ENCODE measurements at places on chromosomes 6 and 20.

GRCh38 chr6:163963205-163964120 lies 548.9 kb downstream of the QKI start:
- DNase-seq, result no peak

DNA sequence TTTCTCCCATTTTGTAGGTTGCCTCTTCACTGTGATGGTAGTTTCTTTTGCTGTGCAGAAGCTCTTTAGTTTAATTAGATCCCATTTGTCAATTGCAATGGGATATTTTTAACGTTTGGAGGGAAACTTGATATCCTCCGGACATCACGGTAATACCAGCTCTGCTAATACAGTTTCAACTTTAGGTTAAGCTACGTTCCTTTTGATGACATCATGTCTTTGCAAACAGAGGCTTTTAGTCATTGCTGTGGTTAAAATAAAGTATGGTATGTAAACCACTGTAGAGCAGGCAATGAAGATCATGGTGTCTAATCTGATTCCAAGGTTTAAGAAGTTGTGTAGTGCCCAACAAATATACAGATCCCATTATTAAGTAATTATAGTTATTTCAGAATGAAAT lies 168.0 kb upstream of the CHD6 start:
- DNase-seq, result no peak

DNA sequence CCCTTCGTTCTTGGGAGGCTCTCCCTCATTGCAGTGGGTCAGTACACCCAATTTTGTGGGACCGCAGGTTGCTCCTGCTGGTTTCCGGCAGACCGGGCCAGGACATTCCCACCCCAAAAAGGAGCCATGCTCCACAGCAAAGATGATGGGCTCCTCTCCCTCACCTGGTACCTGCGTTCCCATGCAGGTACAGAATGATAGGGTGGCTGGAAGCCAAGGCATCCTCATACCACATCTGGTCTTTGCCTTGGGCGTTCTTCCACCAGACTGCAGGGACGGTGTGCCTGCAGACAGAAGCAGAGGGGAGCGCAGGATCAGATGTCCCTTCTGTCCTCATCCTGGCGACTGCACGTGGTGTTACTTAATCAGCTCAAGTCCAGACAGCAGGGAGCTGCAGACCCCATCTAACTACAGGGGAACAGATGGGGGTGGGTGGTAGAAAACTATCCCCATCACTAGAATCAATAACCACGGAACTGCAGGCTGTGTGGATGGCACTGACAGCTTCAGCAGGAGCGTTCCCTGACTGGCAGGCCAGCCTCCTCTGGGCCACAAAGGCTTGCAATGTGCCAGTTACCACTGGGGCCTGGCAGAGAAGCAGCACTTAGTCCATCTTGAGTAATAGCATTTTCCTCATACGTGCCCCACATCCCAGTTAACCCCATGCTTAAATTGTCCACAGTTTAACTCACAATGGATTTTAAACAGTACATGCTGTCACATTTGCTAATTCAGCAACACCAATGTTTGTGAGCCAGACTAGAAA lies 70.4 kb downstream of the ABHD12 start:
- DNase-seq, result no peak

GRCh38 chr20:40900666-40901215 lies 127.9 kb upstream of the TOP1 start:
- DNase-seq, result no peak

DNA sequence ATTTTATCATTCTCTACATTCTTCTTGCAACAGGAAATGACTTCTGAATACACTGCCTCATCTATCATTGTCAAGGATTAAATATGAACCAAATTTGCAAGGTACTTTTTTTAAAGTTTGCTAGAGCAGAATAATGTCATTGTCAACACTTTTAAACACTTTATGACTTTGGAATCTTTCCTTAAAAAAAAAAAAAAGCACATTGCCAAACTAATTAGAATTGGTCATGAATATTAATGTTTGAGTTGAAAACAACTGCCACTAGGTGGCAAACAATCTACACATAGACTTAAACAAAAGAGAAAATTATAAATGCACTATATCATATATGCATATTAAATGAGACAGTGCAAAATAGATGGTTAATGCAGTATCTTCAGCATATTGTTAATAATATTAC lies 32.5 kb upstream of the TMEM244 start:
- no peak for DNase-seq

DNA sequence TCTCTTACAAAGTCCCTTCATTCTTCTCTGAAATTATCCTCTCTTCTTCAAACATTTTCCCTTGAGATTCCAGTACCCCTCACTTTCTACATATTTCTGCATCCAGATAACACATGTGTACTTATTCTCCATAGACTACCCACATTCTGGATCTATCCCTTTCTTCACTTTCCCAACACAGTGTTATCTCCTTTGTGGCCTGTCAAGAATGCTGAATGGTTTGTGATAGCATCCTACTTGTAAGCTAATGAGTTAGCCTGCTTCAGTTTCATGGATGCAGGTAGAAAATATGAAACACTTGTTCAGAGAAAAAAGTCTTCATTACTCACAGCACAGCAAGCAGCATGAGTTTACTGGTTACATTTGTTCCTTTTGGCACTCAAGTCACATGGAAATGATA lies 245.4 kb downstream of the HTR1B start:
- DNase-seq, result no peak

- DNase-seq, result no peak
Observed at GRCh38 chr6:134609716-134610261, 291.9 kb upstream of the SGK1 start.

GRCh38 chr6:116221911-116222310 lies 32.0 kb downstream of the TSPYL4 start:
- DNase-seq, result no peak

- DNase-seq, result no peak
Observed at GRCh38 chr6:56914798-56915658, 39.9 kb upstream of the BEND6 start.

DNA sequence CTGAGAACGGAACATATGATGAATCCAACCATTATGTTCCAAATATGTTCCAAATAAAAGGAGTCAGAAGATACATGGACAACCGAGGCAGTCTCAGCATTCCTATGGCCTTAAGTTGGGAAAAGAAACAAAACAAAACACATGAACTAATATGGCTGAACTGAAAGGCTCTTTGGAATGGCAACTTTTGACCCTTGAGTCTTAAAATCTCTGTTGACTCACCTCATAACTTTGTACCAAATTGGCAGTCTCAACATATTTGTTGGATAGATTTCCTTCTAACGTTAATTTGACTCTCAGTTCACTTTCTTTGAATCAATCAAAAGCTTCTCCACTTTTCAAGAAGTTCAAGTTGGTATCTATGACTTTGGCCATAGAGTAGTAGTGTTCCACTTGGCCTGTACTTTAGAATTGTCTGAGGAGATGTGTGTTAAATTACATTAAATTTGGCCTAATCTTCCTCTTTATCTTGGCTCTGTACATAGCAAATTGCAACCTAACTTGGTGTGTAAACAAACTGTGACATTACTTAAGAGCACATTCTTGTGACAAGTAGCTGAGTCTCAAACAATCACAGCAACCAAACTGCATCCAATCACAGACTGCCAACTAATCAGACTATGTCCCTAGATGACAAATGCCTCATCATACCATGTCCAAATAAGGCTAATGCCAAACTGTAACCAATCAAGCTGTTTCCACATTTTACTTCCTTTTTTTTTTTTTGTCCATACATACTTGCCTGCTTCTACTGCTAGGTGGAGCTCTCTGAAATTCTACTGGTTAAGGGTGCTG lies 208.8 kb downstream of the BMP2 start:
- DNase-seq, result no peak

DNA sequence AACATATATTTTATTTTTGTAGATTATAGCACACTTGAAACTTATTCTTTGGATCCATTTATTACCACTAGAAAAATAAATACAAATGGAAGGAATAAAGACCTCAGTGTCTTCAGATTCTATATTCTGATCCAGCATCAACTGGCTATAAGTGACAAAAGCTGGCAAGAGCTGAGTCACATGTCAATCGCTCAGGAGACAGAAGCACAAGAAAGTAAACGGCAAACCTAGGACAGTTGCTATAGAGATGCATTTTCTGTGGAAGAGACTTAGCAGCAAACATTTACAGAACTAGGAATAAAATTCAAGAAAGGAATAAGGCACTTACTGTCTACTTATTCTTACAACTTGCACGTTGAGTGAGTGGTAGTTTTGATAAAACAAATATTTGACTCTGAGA lies 230.4 kb downstream of the CLVS2 start:
- DNase-seq, result no peak

DNA sequence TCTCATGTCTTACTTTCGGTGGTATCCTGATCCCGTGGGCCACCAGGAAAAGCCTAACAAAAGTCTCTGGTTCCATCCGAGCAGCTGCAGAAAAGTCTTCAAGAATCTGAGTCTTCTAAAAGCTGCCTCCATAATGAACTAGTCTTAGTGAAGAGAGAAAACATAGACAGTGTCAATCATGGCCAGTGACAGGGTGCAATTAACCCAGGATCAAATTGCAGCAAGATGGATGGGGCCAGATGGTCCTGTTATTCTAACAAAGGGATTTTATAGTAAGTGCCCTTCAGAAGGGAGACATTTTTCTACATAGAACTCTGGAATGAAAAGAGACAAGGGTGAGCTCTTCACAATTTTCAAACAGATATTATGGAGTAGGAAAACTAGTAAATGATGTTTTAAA lies 281.6 kb upstream of the ZFP64 start:
- DNase-seq, result no peak

DNA sequence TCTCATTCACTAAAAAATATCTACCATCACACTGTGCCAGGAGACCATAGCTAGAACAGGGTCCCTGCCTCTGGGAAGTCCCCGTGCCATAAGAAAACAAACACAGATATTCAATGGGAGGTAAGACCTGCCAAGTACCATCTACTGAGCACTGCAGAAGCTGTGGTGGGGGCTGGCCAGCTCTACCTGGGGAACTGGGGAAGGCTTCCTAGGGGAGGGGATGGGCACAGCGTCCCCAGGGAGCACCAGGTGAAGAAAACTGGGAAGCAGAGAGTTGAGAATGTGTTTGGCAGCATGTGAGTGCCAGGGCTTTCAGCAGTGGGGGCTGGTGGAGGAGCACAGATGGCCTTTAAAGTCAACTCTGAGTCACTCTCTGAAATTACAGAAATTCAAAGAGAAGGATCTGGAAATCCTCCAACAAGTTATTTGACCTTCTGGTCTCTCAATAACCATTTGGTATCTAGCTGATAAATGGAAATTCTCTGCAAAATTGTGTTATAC lies 85.2 kb downstream of the SHLD1 start:
- no peak for DNase-seq

DNA sequence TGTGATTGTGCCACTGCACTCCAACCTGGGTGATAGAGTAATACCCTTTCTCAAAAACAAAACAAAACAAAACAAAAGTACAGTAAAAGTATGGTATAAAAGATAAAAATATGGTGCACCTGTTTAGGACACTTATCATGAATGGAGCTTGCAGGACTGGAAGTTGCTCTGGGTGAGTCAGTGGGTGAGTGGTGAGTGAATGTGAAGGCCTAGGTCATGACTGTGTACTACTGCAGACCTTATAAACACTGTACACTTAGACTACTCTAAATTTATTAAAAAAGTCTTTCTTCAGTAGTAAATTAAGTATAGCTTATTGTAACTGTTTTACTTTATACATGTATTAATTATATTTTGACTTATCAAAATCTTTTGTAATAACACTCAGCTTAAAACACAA lies 46.0 kb downstream of the ZFP64 start:
- no peak for DNase-seq

DNA sequence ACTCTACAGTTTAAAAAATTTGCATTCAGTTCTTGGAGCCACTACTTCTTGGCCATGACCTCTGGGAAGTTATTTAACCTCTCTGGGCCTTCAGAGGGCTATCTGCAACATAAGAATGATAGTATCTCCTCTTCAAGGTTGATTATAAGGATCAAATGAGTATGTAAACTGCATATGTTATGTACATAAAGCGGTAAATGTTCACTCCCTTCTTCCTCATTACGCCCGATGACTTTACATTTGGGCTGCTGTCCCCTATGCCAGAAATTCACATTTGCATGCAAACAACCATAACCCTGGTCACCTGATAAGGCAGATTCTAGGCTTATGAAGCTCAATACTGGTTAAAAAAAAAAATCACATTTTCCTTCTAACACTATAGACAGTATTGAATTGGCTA lies 50.4 kb downstream of the ALDH5A1 start:
- no peak for DNase-seq

DNA sequence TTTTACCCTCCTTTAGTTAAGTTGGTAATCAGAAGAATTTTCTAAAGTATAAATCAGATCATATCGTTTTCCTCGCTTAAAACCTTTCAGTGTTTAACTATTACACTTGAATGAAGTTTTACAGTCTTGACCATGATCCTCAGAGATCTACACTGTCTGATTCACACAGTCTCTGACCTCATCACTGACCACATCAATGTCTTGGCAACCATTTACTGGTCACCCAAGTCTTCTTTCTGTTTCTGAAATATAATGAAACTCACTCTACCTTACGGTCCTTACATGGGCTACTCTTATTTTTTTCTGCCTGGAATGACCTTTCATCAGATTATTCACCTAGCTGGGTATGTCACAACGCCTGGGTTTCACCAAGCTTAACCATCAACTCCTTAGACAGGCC lies 71.4 kb downstream of the ADGB start:
- no peak for DNase-seq

GRCh38 chr6:115680621-115681020 lies 380.1 kb downstream of the FRK start:
- no peak for DNase-seq

DNA sequence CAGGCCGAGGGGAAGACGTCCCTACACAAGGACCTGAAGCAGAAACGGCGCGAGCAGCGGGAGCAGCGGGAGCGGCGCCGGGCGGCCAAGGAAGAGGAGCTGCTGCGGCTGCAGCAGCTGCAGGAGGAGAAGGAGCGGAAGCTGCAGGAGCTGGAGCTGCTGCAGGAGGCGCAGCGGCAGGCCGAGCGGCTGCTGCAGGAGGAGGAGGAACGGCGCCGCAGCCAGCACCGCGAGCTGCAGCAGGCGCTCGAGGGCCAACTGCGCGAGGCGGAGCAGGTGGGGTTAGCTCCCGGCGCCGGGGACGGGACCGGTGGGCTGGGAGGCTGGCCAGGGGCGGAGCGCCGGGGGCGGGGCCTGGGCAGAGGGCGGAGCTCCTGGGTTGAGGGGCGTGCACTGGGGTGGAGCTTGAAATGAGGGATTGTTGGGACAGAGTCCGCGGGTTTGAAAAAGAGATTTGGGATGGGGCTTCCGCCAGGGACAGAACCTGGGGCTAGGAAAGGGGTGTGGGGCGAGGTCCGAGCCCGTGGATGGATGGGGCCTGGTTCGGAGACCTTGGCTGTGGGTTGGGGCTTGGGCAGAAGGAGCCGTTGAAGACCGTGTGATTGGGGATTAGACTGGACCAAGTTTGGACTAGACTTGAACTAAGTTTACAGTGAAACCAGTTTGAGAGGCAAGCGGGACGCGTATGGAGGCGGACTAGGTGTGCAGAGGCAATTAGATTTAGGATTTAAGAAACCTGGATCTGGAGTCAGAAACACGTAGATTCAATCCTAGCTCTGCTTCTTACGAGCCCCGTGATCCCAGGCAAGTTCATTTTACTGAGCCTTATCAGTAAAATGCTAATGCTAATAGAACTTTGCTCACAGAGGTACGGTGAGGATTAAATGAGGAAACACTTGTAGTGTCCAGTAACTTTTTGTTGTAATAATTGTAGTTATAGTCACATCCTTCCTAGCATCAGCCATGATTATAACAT lies 20.9 kb downstream of the DEF6 start:
- DNase-seq, result no peak

- no peak for DNase-seq
Observed at GRCh38 chr6:151284548-151285017, 44.8 kb downstream of the AKAP12 start.
